ENCODE measurements at places on chromosomes 4 and X.

GRCh38 chr4:19944806-19945205 lies 306.9 kb upstream of the SLIT2 start:
- no peaks in the 10 kb centered on the region for H3K4me1 ChIP-seq
- no peak overlapping the region for H3K4me3 ChIP-seq
- no peaks in the 10 kb centered on the region for H3K27me3 ChIP-seq

DNA sequence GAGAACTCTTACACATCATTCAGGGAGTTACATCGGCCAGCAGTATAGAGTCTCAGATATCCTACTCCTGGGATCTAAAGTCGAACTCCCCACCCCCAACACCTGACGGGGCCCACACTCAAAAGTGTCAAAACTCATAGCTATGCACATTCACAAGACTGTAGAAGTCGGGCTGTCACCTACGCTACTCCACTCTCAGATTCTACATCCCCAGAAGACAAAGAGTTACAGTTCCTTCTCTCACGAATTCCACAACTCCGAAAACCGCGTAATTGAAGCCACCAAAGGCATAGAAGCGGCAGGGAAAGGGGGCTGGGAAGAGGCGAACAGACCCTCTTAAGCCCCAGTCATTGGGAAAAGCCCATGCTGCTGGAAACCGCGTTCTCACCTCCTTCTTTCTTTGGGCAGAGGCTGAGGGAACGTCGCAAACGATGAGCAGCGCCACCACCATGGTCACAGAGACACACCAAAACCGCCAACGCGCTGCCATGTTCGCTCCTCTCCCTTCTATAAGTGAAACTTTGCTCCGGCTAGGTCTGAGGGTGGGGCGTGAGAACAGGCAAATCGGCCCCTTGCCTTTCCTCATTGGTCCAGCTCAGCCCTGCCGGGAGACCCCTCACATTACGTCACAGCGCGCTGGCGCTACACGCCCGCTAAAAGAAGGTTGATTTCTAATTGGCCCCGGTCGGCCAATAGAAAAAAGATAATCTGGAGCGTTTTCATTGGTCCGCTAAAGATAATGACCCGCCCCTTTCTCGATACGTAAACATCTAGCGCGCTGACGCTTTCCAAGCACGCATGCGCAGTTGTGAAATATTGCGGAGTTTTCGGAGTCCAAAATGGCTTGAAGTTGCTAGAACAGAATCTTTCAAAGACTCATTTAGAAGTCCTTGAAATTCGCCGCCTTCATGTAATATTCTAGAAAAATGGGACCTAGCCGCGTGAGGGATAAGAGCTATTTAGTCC lies at the start of gene MAGT1:
MAGT1 (minus strand) TSS at position 515 of the 966 bp plus-strand sequence; CDS start at position 490, 25 bp downstream.
- peaks cover 18% of the 10 kb centered on the region for H3K4me1 ChIP-seq
- peak; percentile 98 for DNase-seq
- peak within 1 kb of the TSS; percentile 97 for H3K27ac ChIP-seq
- no peaks in the 10 kb centered on the region for H3K27me3 ChIP-seq
- no peaks in the 10 kb centered on the region for H3K36me3 ChIP-seq

DNA sequence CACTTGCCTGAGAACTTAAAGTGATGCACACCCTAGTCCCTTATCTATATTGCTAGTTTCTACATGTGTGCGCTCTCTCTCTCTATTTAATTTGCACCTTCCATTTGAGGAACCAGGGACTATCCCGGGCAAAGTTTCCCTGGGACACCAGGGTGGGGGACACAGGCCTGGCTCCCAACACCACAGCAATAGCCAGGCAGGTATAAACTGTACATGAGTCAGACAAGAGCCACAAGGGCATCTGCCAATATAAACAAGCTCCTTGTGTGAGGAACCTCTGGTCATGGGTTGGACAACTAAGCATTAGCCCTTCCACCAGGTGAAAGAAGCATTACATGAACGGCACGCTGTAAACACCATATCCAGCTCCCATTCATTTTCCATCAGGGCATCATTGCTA lies 455.5 kb downstream of the STIM2 start:
- no peaks in the 10 kb centered on the region for H3K27me3 ChIP-seq
- DNase-seq = no peak
- H3K27ac ChIP-seq = no peak overlapping the region
- H3K4me1 ChIP-seq = no peaks in the 10 kb centered on the region

DNA sequence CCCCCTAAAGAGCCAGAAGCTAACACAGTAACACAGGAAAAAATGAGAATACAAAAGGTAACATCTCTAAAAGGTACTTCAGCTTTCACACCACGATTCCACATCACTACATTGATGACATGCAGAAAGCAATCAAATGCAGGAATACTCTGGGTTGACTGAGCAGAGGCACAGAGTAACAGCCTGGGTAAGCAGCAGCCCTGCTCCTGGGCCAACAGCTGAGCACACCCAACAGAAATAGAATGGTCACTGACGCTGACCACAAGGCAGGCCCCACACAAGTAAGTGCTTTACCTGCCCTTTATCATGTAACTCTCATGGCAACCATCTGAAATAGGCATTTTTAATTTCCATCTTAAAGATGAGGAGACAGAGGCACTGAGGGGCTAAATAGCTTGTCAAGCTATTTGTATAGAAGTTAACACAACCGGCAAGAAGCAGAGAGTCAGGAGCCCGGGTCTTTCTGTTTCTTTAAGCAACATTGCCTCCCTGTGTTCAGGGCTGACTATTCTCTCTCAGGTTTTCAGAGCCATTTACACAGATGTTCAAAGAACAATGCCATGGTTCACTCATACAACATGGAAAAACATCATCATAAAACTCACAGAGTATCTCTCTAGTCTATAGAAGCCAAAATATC lies 168.9 kb downstream of the ZNF674 start:
- H3K27me3 ChIP-seq = no peaks in the 10 kb centered on the region
- no peaks in the 10 kb centered on the region for H3K4me1 ChIP-seq
- DNase-seq = no peak

DNA sequence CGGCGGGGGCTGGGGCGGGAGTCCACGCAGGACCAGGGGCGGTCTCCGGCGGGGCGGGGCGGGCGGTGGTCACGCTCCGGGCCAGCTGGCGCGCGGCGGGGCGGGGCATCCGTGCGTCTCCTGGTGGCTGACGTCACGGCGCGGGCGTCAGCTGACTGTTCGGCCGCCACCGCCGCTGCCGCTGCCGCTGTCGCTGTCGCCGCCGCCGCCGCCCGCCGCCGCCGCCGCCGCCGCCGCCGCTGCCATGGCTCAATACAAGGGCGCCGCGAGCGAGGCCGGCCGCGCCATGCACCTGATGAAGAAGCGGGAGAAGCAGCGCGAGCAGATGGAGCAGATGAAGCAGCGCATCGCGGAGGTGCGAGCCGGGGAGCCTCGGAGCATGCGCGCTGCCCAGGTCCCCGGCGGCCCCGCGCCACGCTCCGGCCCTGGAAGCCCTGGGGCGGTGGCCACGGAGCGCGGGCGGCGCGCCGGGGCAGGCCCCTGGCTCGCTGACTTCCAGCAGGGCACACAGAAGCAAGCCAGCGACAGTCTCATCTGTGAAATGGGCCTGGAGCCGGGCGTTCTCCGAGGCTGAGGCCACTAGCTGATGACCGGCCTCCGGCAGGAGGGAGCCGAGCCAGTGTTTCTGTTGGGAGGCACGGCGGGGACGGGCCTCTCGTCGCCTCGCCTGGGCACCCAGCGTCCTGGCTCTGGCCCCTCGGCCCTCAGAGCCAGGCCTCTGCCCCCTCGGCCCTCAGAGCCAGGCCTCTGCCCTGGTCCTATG lies at the start of gene FAM50A:
FAM50A (plus strand) TSS at position 150 of the 763 bp plus-strand sequence; CDS start at position 245, 95 bp downstream.
- no peaks in the 10 kb centered on the region for H3K27me3 ChIP-seq
- peaks cover 8% of the 10 kb centered on the region for H3K36me3 ChIP-seq
- peak within 1 kb of the TSS; percentile 69 for H3K27ac ChIP-seq
- peaks cover 49% of the 10 kb centered on the region for H3K4me1 ChIP-seq
- peak within 1 kb of the TSS; percentile 3 for H3K4me3 ChIP-seq

GRCh38 chr4:54473077-54473545 lies 184.6 kb upstream of the KIT start:
- H3K4me3 ChIP-seq = no peak overlapping the region
- H3K36me3 ChIP-seq = no peaks in the 10 kb centered on the region
- DNase-seq = no peak
- no peaks in the 10 kb centered on the region for H3K27me3 ChIP-seq
- H3K4me1 ChIP-seq = no peaks in the 10 kb centered on the region
- H3K27ac ChIP-seq = no peak overlapping the region

DNA sequence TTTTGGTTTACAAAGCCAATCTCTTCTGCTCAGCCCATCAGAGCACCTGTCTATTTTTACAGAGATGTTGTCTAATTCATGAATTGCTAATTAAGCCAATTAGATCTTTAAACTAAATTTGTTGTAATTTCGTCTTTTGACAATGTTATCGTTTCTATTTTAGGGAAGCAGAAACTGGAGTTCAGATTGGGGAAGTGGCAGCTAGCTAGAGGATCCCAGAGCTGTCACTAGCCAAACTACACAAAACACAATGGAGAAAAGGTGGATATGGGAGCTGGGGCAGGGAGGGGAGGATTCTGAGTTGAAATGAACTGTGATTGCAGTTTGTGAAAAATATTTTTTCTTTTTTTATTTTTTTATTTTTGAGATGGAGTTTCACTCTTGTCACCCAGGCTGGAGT lies 35.8 kb downstream of the CASP3 start:
- no peaks in the 10 kb centered on the region for H3K4me1 ChIP-seq
- no peak for DNase-seq
- H3K36me3 ChIP-seq = no peaks in the 10 kb centered on the region
- no peak overlapping the region for H3K27ac ChIP-seq

DNA sequence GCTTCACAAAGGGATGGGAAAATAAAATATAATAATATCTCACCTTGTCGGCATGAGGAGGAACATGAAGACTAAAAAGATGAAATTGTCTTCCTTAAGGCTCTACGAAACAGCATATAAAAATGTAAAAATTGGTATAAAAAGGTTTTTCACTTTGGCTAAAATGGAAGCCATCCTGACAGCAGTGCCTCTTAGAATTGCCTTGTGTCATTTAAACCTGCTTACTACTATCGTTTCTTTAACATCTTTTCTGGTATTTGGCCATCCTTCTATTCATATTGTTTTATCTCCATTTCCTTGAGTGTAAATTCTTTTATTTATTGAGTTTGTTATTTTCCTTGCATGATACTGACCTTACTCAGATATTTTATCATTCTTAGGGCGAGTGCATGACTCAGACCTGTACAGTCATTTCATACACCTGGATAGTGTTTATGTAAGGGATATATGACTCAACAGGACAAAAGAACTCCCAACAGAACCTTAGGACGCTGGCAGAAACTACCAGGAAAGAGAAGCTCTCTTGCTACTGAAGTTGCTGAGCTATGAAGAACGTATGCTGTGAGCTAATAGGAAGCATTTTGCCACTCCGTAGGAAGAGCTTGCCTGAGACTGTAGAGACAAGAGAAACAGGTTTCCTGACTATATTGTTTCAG lies 5.8 kb upstream of the CDKN2AIP start:
- peaks cover 7% of the 10 kb centered on the region for H3K4me1 ChIP-seq
- no peaks in the 10 kb centered on the region for H3K36me3 ChIP-seq
- H3K27me3 ChIP-seq = no peaks in the 10 kb centered on the region
- H3K27ac ChIP-seq = no peak overlapping the region
- H3K4me3 ChIP-seq = no peak overlapping the region

- H3K4me3 ChIP-seq = no peak overlapping the region
- peak overlapping the region; percentile 58 for H3K27ac ChIP-seq
- no peaks in the 10 kb centered on the region for H3K27me3 ChIP-seq
- H3K4me1 ChIP-seq = peaks cover 41% of the 10 kb centered on the region
- H3K36me3 ChIP-seq = no peaks in the 10 kb centered on the region
- no peak for DNase-seq
These were observed 2.2 kb downstream of the MAGIX start for GRCh38 chrX:49164589-49165360.

- no peaks in the 10 kb centered on the region for H3K36me3 ChIP-seq
- no peak overlapping the region for H3K27ac ChIP-seq
- H3K4me3 ChIP-seq = no peak overlapping the region
These were observed 478.3 kb upstream of the FTHL17 start for GRCh38 chrX:31550158-31550557.

- no peak overlapping the region for H3K27ac ChIP-seq
- peak; percentile 0 for DNase-seq
- no peak overlapping the region for H3K4me3 ChIP-seq
- no peaks in the 10 kb centered on the region for H3K36me3 ChIP-seq
These were observed 52.8 kb upstream of the ANKRD17 start for GRCh38 chr4:73311428-73311827.

DNA sequence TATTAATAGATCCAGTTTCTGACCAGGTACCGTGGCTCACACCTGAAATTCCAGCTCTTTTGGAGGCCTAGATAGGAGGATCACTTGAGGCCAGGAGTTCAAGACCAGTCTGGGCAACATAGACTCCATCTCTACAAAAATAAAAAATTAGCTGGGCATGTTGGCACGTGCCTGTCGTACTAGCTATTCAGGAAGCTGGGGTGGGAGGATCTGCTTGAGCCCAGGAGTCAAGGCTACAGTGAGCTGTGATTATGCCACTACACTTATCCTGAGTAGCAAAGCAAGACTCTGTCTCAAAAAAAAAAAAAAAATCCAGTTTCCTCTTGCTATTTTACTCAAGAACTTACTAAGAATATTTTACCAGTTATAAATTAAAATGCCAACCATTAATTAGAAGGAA lies 91.7 kb downstream of the SLC10A6 start:
- H3K36me3 ChIP-seq = no peaks in the 10 kb centered on the region
- no peaks in the 10 kb centered on the region for H3K4me1 ChIP-seq
- no peaks in the 10 kb centered on the region for H3K27me3 ChIP-seq
- DNase-seq = no peak
- no peak overlapping the region for H3K27ac ChIP-seq
- no peak overlapping the region for H3K4me3 ChIP-seq

- no peak overlapping the region for H3K4me3 ChIP-seq
- no peaks in the 10 kb centered on the region for H3K36me3 ChIP-seq
- no peaks in the 10 kb centered on the region for H3K27me3 ChIP-seq
These were observed 746.4 kb upstream of the MAGEB2 start for GRCh38 chrX:29468911-29469494.

DNA sequence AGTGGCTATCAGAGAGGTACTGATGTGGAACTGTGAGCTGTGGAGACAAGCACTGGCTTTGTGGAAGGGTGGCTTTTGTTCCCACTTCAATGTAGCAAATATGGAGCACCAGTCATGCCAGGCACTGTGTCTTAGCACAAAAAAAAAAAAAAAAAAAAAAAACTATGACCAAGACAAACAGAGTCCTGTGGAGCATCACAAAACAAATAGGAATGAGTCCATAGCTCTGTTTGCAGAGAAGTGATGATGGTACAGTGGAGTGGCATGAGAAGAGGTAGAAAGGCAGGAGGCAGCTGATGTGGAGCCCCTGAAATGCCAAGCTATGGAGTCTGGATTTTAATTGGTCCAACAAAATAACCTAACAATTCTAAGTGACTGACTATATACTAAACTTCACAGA lies 116.9 kb downstream of the RAB28 start:
- no peaks in the 10 kb centered on the region for H3K27me3 ChIP-seq
- H3K36me3 ChIP-seq = no peaks in the 10 kb centered on the region
- H3K27ac ChIP-seq = no peak overlapping the region
- DNase-seq = no peak
- H3K4me1 ChIP-seq = no peaks in the 10 kb centered on the region

GRCh38 chr4:14064984-14065383 lies 437.5 kb upstream of the BOD1L1 start:
- H3K4me1 ChIP-seq = no peaks in the 10 kb centered on the region
- H3K4me3 ChIP-seq = no peak overlapping the region
- no peaks in the 10 kb centered on the region for H3K36me3 ChIP-seq
- no peaks in the 10 kb centered on the region for H3K27me3 ChIP-seq
- no peak overlapping the region for H3K27ac ChIP-seq
